ENCODE measurements at places on chromosomes 12 and 14.

- no peak for DNase-seq
Measured at GRCh38 chr12:94498073-94498472, 38.4 kb upstream of the CEP83 start.

DNA sequence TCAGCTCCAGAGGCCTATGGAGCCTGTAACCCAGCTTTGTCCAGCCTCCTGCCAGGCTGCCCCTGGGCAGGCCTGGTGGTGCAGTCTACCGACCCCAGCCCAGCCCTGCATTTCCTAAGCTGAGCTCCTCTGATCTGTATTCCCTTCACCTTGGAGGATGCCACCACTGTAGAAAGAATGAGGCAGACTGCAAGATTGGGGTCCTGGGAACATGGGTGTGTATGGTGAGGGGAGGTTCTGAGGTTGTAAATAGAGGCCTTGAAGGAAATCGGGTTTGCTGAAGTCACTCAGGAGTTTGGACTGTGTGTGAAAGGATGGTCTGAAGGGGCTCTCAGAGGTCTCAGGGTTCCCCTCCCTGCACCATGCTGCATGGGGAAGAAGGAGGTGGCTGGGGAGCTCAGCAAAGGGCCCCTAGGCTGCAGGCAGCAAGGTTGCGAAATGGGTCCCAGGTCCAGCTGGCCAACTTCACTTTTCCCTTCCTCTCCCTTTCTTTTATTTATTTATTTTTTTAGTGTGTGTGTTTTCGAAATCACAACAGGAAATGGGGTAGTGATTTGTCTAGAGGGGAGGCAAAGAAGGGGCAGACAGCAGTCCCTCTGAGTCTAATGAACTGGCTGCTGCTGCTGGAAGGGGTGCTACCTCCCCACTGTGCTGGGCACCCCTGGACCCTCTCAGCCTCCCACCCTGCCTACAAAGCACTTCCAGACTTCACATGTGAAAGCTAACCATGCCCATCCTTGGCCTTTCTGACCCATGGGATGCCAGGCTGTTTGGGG is 1.2 kb upstream of the LRP1-AS start:
- DNase-seq = no peak

GRCh38 chr14:85531141-85531586 is 1.2 kb downstream of the FLRT2 start:
- no peak for DNase-seq

GRCh38 chr14:28784096-28785048 is 17.8 kb downstream of the FOXG1 start:
- no peak for DNase-seq

GRCh38 chr14:29421156-29421728 is 506.4 kb downstream of the PRKD1 start:
- no peak for DNase-seq

DNA sequence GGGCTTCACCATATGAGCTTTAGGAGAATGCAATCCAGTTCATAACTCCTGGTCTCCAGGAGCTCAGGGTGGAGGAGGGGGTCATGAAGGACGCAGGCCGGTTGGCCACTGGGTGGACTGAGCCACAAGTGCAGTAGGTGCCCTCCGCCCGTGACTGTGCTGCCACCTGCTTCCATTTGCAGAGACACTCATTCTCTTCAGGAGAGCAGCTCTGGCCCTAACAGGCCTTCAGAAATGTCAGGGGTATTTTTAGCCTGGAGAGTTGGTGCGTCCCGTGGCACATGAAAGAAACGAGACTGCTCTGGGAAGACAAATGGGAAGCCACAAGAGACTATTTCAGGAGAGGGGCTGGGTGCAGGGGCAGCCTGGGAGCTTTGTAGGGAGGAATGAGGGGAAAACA is 74.6 kb upstream of the MYL2 start:
- no peak for DNase-seq

DNA sequence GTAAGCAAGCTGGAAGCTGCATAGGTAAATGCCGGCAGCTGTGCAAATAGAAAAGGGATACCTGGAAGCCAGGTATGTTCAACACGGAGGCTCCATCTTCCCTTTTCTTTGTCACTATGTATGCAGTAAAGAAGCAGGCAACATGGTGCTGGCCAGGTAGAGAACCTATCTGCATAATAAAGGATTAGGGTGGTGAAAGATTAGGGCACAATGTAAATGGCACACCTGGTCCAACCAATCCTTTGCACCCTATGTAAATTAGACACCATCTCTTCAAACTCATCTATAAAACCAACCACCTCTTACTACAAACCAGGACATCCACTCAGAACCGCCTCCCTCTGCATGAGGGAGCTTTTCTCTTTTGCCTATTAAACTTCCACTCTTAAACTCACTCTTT is 32.3 kb downstream of the RPS29 start:
- DNase-seq = no peak

GRCh38 chr12:2627076-2627834 is 167.5 kb upstream of the FKBP4 start:
- no peak for DNase-seq

DNA sequence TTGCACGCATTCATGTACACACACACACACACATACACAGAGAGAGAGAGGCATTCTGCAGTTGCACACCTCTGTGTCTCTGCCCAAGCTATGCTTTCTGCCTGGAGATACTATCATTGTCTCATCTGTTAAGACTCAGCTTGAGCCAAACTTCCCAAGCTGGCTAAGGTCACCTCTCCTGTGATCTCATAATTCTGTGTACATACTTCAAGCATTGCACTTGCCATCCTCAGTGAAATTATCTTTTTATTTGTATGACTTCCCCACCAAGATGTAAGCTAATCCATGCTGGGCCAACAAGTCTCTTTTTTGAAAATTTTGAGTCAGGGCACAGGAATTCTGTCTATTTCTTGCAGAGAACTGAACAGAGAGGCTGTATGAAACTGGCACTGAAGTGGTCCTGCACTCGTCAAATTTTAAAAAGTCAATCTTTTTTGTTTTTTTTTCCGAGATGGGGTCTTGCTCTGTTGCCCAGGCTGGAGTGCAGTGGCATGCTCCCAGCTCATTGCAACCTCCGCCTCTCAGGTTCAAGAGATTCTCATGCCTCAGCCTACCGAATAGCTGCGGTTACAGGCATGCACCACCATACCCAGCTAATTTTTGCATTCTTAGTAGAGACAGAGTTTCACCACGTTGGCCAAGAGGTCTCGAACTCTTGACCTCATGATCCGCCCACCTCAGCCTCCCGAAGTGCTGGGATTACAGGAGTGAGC is 44.3 kb downstream of the TMTC1 start:
- no peak for DNase-seq

- DNase-seq = no peak
Measured at GRCh38 chr12:125228519-125229260, 163.5 kb downstream of the AACS start.

DNA sequence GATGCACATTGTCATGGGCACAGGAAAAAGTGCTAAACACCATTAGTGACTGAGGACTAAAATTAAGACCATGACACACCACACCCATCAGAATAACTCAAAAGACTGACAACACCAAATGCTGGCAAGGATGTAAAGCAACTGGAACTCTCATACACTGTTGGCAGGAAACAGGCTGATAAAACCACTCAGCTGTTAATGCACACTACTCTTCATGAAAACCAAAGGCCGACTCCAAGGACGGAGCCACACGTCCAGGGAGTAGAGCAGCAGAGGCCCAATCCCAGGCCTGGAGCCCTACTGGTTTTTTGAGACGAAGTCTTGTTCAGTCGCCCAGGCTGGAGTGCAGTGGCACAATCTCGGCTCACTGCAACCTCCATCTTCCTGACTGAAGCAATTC is 6.4 kb downstream of the RAD52 start:
- no peak for DNase-seq

- peak; percentile 81 for DNase-seq
Measured at GRCh38 chr14:73785834-73786635, 65.6 kb upstream of the PTGR2 start.

DNA sequence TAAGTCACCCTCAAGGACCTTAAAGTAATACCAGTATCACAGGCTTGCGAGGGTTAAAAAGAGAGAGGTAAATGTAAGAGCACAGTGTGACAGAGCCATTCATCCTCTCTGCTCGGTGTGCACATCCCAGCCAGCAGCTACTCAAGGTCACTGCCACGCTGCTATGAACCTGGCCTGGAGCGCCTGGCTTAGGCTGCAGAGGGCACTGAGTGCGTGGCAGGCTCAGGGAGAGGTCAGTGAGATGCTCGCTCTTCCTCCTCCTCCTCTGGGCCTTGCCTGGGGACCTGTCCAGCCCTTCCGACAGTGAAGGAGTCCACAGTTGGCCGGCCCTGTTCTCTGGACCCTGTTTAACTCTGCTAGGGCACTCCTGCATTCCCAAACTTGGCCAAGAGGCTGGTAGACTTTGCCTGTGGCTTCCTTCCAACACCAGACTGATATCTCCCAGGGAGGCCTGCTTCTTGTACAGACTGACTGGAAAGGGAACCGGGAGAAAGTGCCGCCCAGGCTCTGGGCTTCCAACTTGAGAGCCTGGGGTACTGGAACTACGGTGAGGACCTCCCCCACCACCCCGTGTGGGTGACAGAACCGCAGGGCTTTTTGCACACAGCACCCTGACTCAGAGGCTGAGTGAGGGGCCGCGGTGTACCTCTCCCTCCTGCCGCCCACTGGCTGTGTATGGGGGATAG is 62.6 kb upstream of the CORO1C start:
- no peak for DNase-seq

DNA sequence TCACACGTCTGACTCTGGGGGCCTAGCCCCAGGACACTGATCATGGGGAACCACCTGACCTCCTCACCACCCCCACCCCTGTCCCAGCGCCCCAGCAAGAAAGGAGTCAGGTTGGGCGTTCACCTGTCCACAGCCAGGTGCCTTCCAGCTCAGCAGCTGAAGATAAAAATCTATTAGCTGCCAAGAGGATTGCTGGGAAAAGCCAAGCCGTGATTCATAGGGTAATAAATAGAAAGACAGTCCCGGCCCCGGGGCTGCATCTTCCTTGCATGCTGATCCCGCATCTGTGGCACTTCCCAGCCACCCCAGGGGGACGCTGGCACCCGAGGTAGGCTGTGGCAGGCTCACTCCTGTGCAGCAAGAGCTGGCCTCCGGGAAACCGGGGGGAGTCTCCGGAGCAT is 70.2 kb upstream of the NCOR2 start:
- DNase-seq = no peak

DNA sequence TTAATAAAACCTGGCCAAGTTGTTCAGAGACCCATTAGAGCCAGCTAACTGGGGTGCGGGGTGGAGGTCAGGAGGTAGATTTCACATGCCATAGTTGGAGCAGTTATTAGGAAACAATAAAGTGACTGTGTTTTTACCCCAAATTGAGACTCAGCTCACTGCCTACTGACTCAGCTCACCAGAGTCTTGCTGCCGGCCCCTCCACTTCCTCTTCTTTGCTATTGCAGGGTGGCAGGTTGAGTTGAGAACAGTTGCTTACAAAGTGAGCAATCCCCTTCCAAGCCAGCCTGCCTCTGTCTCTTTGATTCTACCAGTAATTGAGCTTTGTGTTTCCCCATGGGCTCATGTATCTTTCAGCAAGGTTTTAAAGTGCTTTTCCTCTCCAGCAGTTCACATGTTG is 12.9 kb downstream of the ST8SIA1 start:
- peak; percentile 88 for DNase-seq

DNA sequence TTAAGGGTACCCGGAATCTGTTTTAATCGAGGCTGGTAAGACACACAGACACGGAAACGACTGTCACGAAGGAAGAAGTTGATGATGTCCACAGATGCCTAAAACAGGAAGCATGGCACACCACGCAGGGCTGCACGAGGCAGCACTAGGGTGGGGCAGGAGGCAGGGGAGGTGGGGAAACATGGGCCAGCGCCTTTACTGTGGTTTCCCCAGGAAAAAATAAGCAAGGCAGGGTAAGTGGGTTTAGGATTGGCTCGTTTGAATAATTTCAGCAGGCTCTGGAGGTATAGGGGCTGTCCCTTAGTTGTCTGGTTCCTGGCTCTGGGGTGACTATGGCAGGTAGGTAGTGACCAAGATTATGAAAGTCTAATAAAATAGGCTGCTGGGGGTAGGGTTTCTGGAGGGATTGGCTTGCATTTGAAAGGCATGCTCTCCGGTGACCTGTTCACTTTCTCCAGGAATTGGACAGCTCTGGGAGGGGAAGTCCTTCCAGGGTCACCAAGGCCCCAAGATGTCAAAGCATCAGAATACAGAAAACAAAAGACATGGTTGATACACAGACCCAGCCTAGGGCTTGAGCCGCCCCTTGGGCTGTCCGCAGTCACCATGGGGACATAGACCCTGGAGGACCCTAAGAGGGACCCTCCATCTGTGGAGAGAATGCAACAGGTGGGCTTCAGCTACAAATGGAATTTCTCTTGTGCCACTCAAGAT is 35.3 kb downstream of the MAP1LC3B2 start:
- DNase-seq = peak; percentile 96

DNA sequence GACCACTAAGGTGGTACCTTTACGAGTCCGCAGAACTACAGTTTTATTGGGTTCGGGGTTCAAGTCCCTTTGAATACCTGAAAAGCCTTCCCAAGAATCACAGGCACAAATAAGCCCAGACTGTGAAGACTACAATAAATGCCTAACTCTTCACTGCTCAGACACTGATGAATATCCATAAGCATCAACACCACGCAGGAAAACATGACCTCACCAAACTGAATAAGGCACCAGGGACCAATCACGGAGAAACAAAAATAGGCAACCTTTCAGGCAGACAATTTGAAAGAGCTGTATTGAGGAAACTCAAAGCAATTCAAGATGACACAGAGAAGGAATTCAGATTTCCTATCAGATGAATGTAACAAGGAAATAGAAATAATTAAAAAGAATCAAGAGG is 24.2 kb upstream of the P2RX7 start:
- DNase-seq = no peak

DNA sequence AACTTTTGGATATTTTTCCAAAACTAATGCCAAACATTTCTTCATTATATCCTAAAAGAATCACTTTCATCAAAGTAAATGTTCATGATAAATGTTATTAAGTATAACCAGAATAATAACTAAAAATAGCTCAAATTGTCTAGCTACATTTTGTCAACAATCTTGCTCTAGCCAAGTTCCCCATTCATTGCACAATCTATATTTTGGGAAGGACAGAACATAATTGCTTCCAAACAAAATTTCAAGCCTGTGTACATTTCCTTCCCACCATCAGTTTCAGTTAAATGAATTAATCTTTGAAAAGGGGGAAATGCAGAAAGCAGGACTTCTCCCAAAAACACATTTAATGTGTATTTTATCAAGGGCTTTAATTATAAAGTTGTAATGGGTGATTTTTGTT is 98.0 kb upstream of the PLEKHG7 start:
- no peak for DNase-seq
